ENCODE measurements at places on chromosomes 7 and 10. TPM values are rescaled to one million over a fixed set of nuclear protein-coding genes. Genes with fewer than 3 reads are reported as not detected.

- peak; percentile 95 for DNase-seq
Measured at GRCh38 chr7:42493436-42494198, 256.6 kb upstream of the GLI3 start.

- DNase-seq = no peak
Measured at GRCh38 chr7:148650232-148650858, 48.4 kb upstream of the CUL1 start.

DNA sequence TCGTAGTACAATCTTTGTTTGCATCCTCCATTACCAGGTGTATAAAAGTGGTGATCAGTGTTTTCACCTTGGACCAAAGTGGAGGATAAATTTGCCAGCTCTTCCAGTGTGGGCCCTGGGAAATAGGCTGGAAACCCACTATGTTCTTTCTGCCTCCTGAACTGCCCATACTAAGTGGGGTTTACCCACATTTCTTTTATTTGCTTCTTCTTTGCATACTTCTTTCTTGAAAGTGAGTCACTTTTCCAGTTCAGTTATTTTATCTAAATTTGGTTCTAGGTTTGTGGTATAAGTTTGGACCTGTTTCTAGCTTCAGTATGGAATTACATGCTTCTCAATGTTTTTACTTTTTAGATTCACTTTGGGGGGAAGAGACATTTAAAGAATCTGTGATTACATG is 126.2 kb upstream of the ACBD5 start:
- no peak for DNase-seq

The BNIP3 gene
- total RNA-seq = 26.8 TPM

DNA sequence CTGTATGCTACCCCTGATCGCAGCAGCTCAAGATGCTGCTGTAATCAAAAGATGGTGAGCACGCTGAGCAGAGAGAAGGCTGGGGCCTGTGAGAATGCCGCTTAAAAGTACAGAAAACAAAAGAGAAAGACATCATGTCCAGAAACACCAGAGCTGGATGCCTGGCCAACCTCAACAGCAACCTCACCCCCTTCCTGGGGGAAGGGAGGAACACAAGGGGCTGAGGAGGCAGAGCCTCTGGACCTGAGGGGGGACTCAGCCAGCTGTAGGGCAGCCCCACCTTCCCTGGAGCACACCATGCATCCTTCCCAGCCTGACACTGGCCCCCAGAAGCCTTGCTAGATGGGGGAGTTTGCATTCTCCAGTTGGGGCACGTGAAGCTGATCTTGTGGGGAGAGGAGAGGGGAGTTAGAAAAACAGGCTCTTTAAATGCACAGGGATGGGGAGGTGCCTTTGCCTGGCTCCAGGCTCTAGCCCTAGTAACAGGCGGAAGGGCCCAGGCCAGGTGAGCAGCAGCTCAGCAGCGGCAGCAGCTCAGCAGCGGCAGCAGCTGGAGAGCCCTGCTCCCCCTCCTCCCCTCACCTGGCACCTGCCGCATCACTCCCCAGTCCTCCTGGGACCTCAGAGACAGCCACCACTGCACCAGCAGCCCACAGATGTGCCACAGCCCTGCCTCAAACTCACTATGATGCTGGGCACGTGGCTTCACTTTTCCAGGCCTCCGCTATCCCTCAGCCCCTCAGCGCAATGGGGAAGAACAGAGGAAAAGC is 156.3 kb downstream of the NEURL1 start:
- no peak for DNase-seq

- no peak for DNase-seq
Measured at GRCh38 chr10:61899997-61900828, 1.3 kb upstream of the ARID5B start.

Data from posterior vena cava (tissue), 2 donors.